ENCODE measurements at places on chromosomes 11 and 22.

DNA sequence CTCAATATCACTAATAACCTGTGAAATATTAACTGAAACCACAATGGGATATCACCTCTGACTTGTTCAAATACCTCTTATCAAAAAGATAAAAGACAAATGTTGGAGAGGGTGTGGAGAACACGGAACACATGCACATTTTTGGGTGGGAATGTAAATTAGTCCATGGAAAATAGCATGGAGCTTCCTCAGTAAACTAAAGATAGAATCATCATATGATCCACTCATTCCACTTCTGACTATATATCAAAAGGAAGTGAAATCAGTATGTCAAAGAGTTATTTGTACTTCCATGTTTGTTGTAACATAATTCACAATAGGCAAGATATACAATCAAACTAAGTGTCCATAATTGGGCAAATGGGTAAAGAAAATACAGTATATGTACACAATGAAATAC, 57.4 kb downstream of the TYR start:
- no peak for DNase-seq

DNA sequence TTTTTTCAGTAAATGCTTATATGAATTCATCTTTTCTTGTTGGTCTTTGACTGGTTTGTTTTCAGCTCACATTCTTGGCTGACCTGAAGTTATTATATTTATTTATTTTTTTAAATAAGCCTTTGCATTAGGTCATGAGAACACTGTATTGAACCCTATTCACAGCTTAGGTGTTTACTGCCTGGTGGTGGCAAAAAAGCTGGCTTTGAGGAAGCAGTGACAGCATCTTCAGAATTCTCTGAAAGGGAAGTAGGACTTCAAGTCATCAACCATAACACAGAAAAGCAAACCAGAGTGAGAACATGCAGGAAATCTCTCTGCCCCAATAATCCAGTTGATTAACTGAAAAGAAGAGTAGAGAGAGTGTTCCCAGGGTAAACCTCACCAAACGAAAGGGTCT, 30.3 kb upstream of the MMP13 start:
- DNase-seq, result no peak

DNA sequence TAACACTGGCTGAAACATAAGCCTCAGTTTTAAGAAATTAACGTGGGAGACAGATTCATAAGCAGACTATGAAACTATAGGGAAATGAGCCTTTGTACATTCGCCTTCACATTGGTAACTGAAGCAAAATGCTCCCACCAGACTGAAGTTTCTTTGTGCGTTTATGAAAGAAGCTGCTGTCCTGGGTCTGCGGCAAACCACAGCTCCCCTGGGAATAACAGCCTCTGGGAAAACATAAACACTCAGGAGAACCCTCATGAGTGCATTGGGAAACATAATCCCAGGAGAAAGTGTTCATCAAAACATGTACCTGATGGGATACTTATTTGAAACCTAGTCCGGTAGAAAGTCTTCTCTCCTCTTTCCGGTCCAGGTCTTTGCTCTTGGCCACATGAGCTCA, 193.1 kb upstream of the LARGE1 start:
- no peak for DNase-seq

- no peak for DNase-seq
Observed at GRCh38 chr11:1557904-1558774, 13.9 kb downstream of the DUSP8 start.

- no peak for DNase-seq
Observed at GRCh38 chr11:76849376-76849775, 11.3 kb upstream of the ACER3 start.

DNA sequence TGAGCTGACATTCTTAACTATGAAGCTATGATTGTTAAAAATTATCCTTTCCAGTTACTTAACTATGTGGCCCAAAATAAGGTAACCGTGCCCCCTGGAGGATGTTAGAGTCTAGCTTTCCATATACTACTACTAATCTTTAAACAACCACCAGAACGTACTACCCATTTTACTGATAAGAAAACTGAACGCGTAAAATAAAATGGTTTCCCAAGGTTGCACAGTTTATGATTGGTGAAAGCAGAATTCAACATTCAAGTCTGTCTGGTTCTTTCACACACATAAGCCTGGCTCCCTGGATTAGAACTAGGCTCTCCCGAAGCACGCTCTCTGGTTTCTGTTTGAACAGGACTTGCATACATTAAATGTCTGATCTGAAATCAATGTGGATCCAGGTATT, 437.8 kb upstream of the CCDC90B start:
- no peak for DNase-seq

DNA sequence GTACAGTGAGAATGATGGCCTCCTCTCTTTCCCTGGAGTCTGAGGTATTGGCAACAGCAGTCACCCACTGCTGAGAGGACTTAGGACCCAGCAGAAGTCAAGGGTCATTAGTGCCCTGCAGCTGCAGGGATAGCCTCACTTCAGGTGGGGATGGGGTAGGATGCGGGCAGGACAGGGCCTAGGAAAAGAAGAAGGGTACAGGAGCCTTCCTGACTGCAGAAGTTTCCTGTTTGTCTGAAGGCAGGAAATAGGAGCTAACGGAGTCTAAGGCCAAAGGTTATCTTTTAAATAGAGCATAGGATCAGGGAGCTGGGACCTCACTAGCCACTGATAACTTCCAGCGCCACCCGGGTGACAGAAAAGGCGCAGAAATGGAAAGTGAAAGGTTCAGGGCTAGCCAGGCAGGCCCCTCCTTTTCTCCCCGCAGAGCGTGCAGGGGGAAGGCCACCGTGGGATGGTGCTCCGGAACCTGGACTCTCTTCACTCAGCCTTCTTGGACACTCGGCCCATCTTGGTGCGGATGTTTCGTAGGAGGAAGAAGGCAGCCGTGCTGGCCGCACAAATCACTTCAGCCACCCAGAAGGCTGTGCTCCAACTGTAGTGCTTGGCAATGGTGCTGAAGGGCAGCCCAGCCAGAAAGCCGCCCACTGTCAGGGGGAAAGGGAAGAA, 6.0 kb downstream of the TRAPPC4 start:
- no peak for DNase-seq

GRCh38 chr22:29587938-29588699, 7.2 kb upstream of the NIPSNAP1 start:
- no peak for DNase-seq

DNA sequence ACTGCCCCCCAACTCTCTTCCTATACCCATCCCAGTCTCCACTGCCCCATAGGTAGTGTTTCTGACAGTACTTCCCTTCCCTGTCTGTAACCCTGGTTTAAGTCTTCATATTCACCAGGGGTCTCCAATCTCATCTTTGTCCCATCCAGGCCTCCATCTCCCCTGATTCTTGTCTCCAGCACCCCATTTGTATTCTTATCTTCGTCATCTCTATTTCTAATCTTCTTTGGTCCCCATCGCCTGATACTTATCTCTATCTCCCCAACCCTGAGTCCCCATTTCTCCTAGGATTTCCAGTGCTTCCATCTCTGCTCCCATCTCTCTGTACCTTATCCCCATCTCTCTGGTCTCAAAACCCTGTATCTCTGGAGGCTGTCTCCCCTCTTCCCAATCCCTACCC, 1.8 kb downstream of the PHOX2A start:
- no peak for DNase-seq

- no peak for DNase-seq
Observed at GRCh38 chr11:1129143-1129610, 28.6 kb upstream of the MUC5AC start.

Data from stimulated activated CD4-positive, alpha-beta T cell treated with anti-CD3 and anti-CD28 coated beads, Interleukin-15, amount 100 ng/mL, for 1 hour (primary cell).